ENCODE measurements at places on chromosomes 13 and 19. TPM values are rescaled to one million over a fixed set of nuclear protein-coding genes. Genes with fewer than 3 reads are reported as not detected.

The NCAN gene
- under 0.01 TPM for total RNA-seq

The REEP6 gene
- total RNA-seq = 1.3 TPM

The PCDH20 gene
- under 0.01 TPM for total RNA-seq

The SEMA6B gene
- total RNA-seq = under 0.01 TPM

The SULT2B1 gene
- not detected for total RNA-seq

The RPL18 gene
- 2,054 TPM for total RNA-seq

The NUP58 gene
- 57.6 TPM for total RNA-seq

The HIPK4 gene
- 0.17 TPM for total RNA-seq

The F10 gene
- total RNA-seq = 20.3 TPM

The TUBA3C gene
- not detected for total RNA-seq

The CACNG6 gene
- total RNA-seq = not detected

The ZNF554 gene
- total RNA-seq = 4.9 TPM

The NDUFA13 gene
- 215 TPM for total RNA-seq

The ZNF486 gene
- 4.1 TPM for total RNA-seq

The ZSCAN22 gene
- total RNA-seq = 2.3 TPM

The ZNF491 gene
- total RNA-seq = 5.8 TPM

The PROZ gene
- not detected for total RNA-seq

The CD37 gene
- not detected for total RNA-seq

The ICAM4 gene
- 1.8 TPM for total RNA-seq

The WDR88 gene
- total RNA-seq = under 0.01 TPM

The ZNF534 gene
- total RNA-seq = 0.17 TPM

The ZNF415 gene
- total RNA-seq = 11.8 TPM

The GIPR gene
- not detected for total RNA-seq

The ZNF229 gene
- total RNA-seq = 25.2 TPM

The SIGLEC9 gene
- not detected for total RNA-seq

The HRC gene
- not detected for total RNA-seq

The COX7A1 gene
- total RNA-seq = 30.0 TPM

The KIR2DL4 gene
- not detected for total RNA-seq

The UHRF1 gene
- total RNA-seq = 4.9 TPM

The LYL1 gene
- total RNA-seq = under 0.01 TPM

The ZNF132 gene
- total RNA-seq = 14.5 TPM

The CGB8 gene
- not detected for total RNA-seq

The INSL3 gene
- not detected for total RNA-seq

The DCT gene
- under 0.01 TPM for total RNA-seq

The RETN gene
- total RNA-seq = not detected

The GFY gene
- total RNA-seq = not detected

The CHAMP1 gene
- total RNA-seq = 14.5 TPM

The ZNF66 gene
- 1.5 TPM for total RNA-seq

The CAB39L gene
- 9.4 TPM for total RNA-seq

The FGF9 gene
- total RNA-seq = 0.33 TPM

The ZNF536 gene
- 0.50 TPM for total RNA-seq

The ADAT3 gene
- 1.7 TPM for total RNA-seq

The SULT2A1 gene
- not detected for total RNA-seq

The BABAM1 gene
- total RNA-seq = 74.3 TPM

The C19orf67 gene
- not detected for total RNA-seq

The GPR183 gene
- not detected for total RNA-seq

The SIGLEC11 gene
- not detected for total RNA-seq

The AMER2 gene
- total RNA-seq = not detected

The ZNF888 gene
- 2.6 TPM for total RNA-seq

The LNX2 gene
- 5.6 TPM for total RNA-seq

The IL4I1 gene
- 1.5 TPM for total RNA-seq

The CDX2 gene
- not detected for total RNA-seq

The CEACAM19 gene
- 3.1 TPM for total RNA-seq

The FCAR gene
- total RNA-seq = not detected

Data from fibroblast of lung (primary cell).